Activated naive CD4-positive, alpha-beta T cell treated with anti-CD3 and anti-CD28 coated beads, Interleukin-2, amount 50 U/mL, for 16 hours (primary cell): ENCODE measurements at places on chromosomes 6 and 20.

DNA sequence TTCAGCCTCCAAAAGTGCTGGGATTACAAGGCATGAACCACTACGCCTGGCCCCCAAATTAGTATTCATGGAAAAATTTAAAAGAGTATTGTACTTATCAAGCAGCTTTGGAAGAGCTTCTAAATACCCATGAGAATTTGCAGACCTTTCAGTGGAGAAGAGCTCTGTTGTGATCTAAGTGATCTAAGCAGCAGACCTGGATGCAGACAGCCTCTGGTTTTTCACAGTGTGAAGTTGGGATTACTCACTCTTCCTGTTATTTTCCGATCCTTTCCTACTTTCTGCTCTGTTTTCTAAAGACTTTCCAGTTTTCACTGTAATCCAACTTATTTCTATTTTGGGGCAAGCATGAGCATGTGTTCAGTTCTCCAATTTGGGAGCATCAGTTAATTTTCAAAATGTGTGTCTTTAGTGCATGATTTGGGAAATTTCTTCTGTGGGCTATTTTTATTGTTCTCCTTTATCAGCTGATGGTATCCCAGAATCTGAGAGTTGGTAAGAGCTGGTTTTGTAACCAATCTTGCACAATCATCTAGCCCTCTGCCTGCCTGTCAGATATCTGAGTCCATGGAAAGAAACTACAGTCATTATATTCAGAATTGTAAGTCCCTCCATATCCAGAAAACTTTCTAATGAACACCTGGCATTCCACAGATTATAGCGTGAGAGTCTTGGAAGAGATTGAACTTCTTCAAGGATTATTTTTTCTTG lies 207.7 kb upstream of the DTNBP1 start:
- DNase-seq, result no peak

DNA sequence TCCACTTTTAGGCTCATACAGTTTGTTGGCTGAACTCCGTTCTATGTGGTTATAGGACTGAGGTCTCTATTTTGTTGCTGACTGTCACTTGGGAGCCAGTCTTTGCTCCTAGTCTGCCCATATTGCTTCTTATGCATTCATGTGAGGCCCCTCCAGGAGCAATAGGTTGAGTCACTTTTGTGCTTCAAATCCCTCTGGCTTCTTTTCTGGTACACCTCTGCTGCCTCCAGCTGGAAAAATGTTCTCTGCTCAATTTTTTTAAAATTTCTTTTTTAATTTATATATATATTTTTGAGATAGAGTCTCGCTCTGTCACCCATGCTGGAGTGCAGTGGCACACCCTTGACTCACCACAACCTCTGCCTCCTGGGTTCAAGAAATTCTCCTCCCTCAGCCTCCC lies 42.7 kb upstream of the NOX3 start:
- DNase-seq, result no peak

- DNase-seq, result peak; percentile 22
Observed at GRCh38 chr6:135851442-135852271, at the start of gene PDE7B. TSS of gene PDE7B (plus strand) at chr6:135851701.

DNA sequence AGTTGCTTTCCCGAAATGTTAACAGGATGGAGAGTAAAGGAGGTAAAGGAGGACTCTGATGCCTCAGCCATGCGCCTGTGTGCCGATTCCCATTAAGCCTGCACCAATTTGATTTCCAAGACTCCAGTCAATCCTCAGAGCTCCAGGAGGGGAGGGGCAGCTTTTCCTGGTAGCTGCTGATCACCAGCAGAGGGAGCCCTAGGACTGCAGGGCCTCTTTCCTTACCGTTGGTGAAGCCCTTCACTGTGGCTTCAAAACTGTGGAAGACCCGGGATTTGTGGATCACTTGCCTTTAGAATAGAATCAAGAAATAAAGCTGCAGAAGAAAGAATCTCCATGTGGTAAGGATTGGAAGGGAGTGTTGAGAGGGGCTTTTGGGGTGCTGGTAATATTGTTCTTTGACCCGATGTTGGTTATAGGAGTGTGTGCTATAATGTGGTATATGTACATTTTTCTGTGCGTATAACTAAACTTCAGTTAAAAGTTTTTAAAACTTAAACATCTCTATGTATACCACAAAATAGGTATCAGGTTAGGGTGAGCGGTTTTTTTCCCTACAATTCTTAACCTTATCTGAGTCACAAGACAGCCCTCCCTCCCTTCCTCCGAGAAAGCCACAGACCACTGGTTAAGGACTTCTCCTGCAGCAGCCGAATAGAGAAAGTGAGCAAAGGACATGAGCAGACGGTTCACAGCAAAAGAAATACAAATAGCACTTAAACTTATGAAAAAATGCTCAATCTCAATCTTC lies 6.9 kb upstream of the OSER1 start:
- peak; percentile 63 for DNase-seq

- no peak for DNase-seq
Observed at GRCh38 chr6:53956068-53956711, 155.1 kb upstream of the MLIP start.

DNA sequence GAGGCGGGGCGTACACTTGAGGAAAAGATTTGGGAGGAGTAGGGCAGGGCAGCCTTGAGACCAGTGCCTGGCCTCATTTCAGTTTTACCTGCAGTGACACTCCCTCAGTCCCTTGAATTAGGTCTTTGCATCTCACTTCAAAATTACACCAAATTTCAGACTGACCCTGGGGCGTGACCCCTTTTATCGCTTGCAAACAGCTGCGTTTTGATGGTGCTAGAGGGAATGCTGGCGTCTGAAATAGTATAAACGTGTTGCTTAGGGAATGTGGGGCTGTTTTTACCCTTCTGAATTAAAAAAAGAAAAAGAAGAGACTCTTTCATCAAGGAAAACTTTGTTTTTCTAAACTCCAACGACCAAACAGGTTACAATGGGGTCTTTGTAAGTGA lies 21.0 kb downstream of the COL9A1 start:
- no peak for DNase-seq
